ENCODE measurements at places on chromosomes 5 and 9.

DNA sequence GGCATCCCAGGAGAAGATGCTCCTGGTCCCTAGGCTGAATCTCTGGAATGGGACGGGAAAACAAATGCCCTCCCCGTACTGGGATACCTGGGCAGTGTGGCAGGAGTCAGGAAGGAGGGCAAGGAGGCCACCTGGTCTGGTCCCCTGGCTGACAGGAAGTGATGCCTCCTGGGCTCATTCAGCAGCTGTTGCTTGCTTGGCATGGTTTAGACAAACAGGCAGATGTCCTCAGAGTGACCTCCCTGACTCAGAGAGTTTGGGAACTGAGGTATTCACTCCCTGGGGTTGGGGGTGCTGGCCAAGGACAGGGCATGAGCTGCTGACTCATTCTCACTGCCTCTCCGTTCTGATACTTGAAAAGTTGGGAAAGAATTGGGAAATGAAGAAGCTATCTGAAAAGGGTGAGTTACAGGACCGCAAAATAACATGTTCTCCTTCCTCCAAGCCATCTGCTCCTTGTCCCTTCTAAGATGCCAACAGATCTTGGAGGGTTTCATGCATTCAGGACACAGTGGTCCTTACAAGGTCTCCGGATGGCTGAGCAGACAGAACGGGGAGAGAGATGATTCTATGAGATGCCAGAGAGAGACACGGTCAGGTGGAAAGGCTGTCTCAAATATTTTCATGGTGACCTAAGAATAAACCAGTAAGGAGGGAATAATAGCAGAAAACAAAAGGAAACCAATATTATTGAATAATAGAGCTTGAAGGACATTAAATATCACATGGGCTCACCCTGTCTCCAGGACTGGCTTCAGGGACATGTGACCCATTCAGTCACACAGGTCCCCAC, 534.5 kb downstream of the BNC2 start:
- DNase-seq: no peak

DNA sequence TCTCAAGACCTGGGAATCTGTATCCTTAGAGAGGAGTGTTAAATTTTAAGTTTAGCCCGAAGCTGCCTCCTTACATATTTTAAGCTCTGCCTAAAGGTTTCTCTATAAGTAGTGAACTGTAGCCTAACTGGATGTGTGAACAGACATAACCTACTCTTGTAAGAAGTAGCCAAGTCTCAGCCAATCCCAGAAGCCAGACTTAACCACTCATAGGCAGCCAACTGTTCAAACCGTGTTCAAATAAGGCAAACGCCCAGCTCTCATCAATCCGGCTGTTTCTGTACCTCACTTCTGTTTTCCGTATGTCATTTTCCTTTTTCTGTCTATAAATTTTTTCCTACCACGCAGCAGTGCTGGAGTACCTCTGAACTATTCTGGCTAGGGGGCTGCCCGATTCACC, 58.7 kb upstream of the HRH2 start:
- no peak for DNase-seq

- DNase-seq: no peak
Measured at GRCh38 chr9:133605856-133606707, 3.1 kb downstream of the FAM163B start.

GRCh38 chr5:120576588-120576987, 112.5 kb downstream of the PRR16 start:
- DNase-seq: no peak

GRCh38 chr9:132888151-132888550, 9.5 kb downstream of the SPACA9 start:
- DNase-seq: no peak

- DNase-seq: no peak
Measured at GRCh38 chr9:93137362-93137761, 3.3 kb upstream of the NINJ1 start.

DNA sequence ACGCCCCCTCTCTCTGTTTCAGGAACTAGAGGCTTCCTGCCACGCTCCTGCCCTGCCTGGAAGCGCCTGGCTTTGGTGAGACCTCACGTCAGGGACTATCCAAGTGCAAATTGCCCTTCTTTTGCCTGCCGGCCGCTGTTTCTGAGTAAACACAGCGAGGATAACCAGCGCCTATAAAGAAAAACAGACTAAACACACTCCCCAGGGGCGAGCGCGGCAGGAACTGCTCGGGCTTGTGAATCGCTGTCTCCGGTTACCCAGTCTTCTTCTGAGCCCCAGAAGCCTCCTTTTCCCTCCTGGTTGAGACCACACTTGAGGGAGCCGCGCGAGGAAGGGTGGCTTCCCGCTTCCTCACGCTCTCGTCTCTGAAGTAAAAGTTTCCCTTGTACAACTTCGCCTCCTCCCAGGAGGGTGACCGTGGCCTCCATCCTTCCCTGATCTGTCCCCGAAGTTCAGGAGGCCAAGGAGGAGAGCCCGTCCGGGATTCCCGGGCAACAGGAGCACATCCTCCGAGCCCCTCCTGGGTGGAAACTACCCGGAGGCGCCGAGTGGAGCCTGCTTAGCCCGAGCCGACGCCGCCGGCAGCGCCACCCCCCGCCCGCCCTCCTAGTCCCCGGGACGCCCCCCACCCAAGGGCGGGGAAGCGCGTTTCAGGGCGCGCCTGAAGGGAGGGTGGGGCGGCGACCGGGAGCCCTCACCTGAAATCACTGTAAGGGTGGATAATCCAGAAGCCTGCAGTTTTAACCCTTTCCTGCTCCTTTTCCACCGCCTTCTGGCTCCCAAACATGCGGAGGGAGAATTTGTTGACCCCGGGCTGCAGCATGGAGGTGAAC, 993 bp downstream of the HCN1 start:
- no peak for DNase-seq

- DNase-seq: no peak
Measured at GRCh38 chr9:118829334-118829733, 539.9 kb downstream of the BRINP1 start.

Measured in stimulated activated CD4-positive, alpha-beta T cell treated with anti-CD3 and anti-CD28 coated beads, Interleukin-12 subunit alpha, Interleukin-12 subunit beta, amount 100 ng/mL, for 48 hours (primary cell).